ENCODE measurements at places on chromosomes 6 and 20. TPM values are rescaled to one million over a fixed set of nuclear protein-coding genes. Genes with fewer than 3 reads are reported as not detected.

Gene PLA2G7
- 1.6 TPM for total RNA-seq

Gene SLC17A1
- 14.2 TPM for total RNA-seq

Gene MUCL3
- not detected for total RNA-seq

Gene HLA-DQB1
- total RNA-seq, result 14.3 TPM

DNA sequence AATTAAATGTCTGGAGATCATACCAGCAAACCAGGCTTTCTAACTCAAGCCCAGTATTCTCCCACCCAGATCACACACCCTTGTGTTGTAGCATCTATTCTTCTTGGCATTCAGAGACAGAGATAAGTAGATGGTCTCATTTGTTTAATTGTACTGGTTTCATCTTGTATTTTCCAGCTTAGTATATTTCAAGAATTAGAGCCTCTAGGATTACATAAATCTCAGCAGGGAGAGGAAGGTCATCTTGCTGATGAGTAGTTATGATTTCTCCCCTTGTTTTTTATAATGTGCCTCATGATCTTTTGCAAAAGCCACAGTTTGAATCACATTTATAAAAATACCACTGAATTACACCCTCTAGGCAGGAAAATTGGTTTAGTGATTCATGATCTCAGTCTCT, 106.6 kb upstream of the NRSN1 start:
- no peak overlapping the region for H3K4me3 ChIP-seq
- H3K27ac ChIP-seq, result no peak overlapping the region
- no peak for DNase-seq
- H3K36me3 ChIP-seq, result no peaks in the 10 kb centered on the region
- no peaks in the 10 kb centered on the region for H3K27me3 ChIP-seq

DNA sequence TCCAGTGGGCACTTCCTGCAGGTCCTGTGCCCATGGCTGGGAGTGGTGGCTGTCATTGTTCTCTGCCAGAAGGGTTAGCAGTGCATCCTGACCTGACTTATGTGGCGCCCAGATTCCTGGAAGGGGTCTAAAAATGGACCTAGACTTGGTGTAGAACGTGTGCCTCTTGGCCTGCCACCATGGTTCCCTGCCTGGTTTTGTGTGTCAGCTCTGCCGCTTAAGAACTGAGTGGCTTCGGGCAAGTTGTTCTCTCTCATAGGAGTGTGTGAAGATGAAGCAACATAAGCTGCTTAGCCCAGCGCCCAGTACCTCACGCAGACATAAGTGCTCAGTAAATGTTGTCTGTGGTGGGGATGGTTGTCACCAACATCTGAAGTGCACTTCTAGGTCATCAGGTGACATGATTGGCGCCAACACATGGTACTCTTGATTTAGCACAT, 52.1 kb downstream of the PTPN1 start:
- no peaks in the 10 kb centered on the region for H3K4me1 ChIP-seq
- DNase-seq, result no peak
- H3K4me3 ChIP-seq, result no peak overlapping the region

DNA sequence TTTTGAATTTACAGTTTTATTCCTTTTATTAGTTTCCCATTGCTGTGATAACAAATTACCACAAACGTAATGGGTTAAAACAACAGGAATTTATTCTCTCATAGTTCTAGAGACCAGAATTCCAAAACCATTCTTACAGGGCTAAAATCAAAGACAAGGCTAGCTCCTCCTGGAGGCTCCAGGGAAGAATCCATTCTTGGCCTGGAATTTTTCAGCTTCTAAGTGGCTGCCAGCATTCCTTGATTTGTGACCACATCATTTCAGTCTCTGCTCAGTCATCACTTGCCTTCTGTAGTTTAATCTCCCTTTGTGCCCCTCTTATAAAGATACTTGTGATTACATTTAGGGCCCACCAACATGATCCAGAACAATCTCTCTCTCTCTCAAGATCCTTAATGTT, 897 bp upstream of the SEL1L2 start:
- no peak overlapping the region for H3K27ac ChIP-seq
- DNase-seq, result no peak

- no peak overlapping the region for H3K4me3 ChIP-seq
- H3K36me3 ChIP-seq, result no peaks in the 10 kb centered on the region
- DNase-seq, result no peak
- peaks cover 19% of the 10 kb centered on the region for H3K4me1 ChIP-seq
- no peak overlapping the region for H3K27ac ChIP-seq
- no peaks in the 10 kb centered on the region for H3K27me3 ChIP-seq
Observed at GRCh38 chr6:11835065-11835464, 56.5 kb upstream of the ADTRP start.

DNA sequence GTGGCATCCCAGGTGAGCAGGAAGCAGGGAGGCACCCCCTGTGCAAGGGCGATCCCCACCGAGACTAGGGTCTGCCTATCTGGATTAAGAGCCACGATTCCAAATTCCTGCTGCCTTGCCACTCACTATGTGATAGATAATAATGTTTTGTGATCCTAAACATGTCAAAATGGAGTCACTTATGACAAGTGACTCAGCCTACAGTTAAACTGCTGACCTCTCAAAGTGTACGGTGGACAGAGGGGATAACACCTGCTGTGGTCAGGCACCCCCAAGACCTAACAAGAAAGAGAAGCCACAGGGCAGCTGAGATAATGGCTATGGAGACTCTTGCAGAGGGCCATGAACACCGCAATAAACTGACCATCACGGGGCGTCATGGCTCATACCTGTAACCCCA, 16.0 kb upstream of the SNTA1 start:
- no peak for DNase-seq
- no peaks in the 10 kb centered on the region for H3K36me3 ChIP-seq
- H3K27me3 ChIP-seq, result no peaks in the 10 kb centered on the region
- H3K27ac ChIP-seq, result no peak overlapping the region
- H3K4me3 ChIP-seq, result no peak overlapping the region
- no peaks in the 10 kb centered on the region for H3K4me1 ChIP-seq

DNA sequence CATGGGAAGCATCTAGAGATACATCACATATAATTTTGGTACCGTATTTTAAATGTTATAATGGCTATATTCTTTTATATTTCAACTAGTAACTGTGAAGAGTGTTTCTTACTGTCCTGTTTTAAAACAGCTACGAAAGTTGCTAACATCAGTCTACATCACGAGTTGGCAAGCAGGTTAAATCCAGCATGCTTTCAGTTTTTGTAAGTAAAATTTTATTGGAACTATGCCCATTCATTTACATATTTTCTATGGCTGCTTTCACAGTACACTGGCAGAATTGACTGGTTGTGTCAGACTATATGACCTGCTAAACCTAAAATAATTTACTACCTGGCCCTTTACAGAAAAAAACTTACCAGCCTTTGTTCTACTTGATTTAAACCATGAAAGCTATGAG, 478.1 kb downstream of the PHF3 start:
- no peaks in the 10 kb centered on the region for H3K4me1 ChIP-seq
- H3K36me3 ChIP-seq, result no peaks in the 10 kb centered on the region
- no peak overlapping the region for H3K4me3 ChIP-seq
- no peak overlapping the region for H3K27ac ChIP-seq

GRCh38 chr6:170286934-170287265, 4.0 kb downstream of the DLL1 start:
- H3K4me3 ChIP-seq, result no peak overlapping the region
- H3K4me1 ChIP-seq, result no peaks in the 10 kb centered on the region
- H3K27ac ChIP-seq, result no peak overlapping the region
- no peaks in the 10 kb centered on the region for H3K27me3 ChIP-seq

DNA sequence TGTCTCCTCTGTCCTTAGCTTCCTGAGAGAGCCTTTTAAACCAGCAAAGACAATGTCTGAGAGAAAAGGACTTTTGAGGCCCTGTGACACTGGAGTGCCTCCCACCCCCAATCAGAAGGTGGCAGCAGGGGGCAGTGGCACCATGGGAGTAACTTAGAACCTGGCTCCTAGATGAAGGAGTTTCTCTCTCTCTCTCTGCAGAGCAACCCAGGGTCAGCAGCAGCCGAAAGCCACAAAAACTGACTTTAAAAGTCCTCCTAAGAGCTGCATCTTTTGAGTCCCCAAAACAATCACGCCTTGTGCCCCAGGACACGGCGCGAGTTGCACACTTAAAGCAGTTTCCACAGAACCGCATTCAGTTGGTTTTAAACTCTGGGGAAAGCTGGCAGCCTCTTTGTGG, 5.3 kb upstream of the TCP11 start:
- H3K27me3 ChIP-seq, result no peaks in the 10 kb centered on the region
- no peaks in the 10 kb centered on the region for H3K4me1 ChIP-seq
- H3K4me3 ChIP-seq, result no peak overlapping the region
- H3K27ac ChIP-seq, result no peak overlapping the region
- H3K36me3 ChIP-seq, result no peaks in the 10 kb centered on the region

DNA sequence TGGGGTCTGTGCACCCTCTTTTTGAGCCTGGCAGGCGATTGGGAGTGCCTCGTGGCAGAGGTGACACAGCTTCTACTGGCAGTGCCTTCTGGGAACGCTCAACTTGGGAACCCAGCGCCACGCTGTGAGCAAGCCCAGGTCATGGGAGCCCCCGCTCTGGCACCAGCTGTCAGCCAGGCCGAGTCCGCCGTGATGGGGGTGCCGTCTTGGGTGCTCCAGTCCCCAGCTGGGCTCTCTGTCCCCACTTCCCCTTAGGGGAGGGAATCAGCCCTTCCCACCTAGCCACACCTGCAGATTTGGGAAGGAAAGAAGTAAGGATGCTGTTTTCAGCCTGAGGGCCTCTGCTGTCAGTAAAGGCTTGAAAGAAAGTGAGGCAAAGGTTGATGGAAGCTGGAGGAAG, 31.0 kb upstream of the NTSR1 start:
- H3K27me3 ChIP-seq, result no peaks in the 10 kb centered on the region
- no peaks in the 10 kb centered on the region for H3K4me1 ChIP-seq
- no peak overlapping the region for H3K4me3 ChIP-seq
- H3K27ac ChIP-seq, result no peak overlapping the region
- DNase-seq, result no peak

DNA sequence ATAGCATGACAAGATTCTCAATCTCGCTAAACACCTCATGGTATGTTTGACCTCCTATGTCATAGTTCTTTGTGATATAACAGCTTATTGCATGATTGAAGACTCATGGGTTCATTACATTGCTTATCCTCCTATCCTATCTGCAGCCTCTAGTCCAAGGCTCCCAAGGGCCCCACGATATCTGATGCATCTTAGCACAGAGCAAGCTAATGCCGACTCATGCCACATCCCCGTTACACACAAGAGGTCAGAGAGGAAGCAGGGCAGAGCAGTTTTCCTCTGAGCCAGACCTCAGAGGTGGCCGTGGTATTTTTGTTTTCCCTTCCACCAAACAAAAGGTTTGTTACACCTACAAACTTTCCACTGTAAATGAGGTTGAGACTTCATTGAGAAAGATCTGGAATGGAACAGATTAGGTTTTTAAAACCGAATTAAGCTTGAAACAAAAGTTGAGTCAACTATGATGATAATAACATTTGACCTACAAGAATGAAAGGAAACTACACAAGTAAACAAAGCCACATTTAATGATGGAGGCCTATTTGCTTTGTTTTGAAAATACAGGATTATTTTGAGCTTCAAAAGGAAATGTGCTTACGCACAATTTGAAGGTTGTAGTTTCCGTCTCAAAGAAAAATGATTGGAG, 133.9 kb upstream of the MYLIP start:
- no peak for DNase-seq
- H3K4me3 ChIP-seq, result no peak overlapping the region
- no peaks in the 10 kb centered on the region for H3K4me1 ChIP-seq
- H3K27ac ChIP-seq, result no peak overlapping the region
- H3K36me3 ChIP-seq, result no peaks in the 10 kb centered on the region

DNA sequence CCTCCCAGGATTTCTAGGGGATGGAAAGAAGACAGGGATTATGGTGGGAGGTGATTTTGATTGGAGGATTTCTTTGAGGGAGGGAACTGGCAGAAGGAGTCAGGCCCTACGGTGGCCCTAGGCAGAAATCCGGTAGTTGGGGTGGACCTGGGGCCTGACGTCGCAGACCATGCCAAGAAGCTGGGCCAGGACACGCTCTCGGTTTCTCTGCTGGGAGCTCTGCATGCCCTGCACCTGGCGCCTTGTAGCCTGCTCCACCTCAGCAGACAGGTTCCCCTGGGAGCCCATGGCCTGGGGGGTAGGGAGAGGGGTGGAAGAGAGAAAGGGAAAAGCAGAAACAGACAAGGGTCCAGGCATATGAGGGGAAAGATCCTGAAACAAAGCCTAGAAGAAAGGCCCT, 1.1 kb downstream of the ATP6V1G2 start:
- no peak overlapping the region for H3K4me3 ChIP-seq
- no peak for DNase-seq

- peak overlapping the region; percentile 57 for H3K27ac ChIP-seq
- H3K27me3 ChIP-seq, result no peaks in the 10 kb centered on the region
- no peak overlapping the region for H3K4me3 ChIP-seq
- H3K36me3 ChIP-seq, result no peaks in the 10 kb centered on the region
- peak; percentile 91 for DNase-seq
Observed at GRCh38 chr20:35768731-35769664, 2.8 kb upstream of the PHF20 start.

- no peak for DNase-seq
- no peaks in the 10 kb centered on the region for H3K36me3 ChIP-seq
- no peak overlapping the region for H3K4me3 ChIP-seq
Observed at GRCh38 chr6:149234051-149234962, 83.2 kb upstream of the TAB2 start.

- no peak for DNase-seq
- H3K27ac ChIP-seq, result no peak overlapping the region
- H3K36me3 ChIP-seq, result peaks cover 13% of the 10 kb centered on the region
- no peaks in the 10 kb centered on the region for H3K27me3 ChIP-seq
- H3K4me1 ChIP-seq, result no peaks in the 10 kb centered on the region
- no peak overlapping the region for H3K4me3 ChIP-seq
Observed at GRCh38 chr6:152232501-152233151, 404.5 kb downstream of the SYNE1 start.

DNA sequence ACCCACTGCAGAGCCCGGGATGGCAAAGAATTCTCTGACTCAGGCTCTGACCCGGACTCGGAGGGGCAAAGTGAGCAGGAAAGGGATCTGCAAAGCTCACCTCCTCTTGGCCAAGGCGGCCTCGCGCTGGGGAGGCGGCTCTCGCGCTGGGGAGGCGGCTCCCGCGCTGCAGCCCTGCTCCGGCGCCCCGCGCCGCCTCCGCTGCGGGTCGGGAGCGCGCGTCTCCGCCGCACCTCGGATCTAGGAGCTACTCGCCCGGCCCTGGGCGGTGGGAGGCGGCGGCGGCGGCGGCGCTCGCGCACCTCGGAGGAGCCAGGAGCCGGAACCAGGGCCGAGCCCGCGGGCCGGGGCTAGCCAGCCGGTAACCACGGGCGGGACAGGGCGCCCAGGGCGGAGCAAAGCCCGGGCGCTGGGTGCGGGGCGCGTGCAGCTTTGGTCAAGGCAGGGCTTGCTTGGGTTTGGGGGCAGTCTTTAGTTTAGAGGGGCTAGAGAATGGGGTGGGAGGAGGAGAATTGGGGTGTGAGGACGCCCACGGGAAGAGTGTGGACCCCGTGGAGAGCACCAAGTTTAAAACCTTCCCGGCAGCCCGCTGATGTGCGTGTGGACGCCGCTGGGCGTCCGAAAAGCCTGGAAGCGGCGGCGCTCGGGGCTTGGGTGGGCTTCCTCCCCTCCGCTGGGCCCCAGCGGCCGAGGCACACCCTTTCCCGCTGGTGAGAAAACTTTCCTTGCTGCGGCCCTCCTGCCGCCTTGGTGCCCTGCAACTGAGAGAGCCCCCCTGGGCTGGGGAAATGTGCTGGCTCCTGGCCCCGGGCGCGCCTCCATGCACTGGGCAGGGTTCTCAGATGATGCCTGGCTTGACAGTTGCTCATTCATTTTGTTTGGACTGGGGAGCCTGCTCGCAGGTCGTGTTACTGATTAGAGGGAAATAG, at the start of gene MRAP2:
Gene MRAP2 (plus strand): TSS at position 250 of the 929 bp plus-strand sequence. CDS start 21,547 bp downstream, outside the sequence.
- H3K27me3 ChIP-seq, result no peaks in the 10 kb centered on the region
- H3K27ac ChIP-seq, result no peak within 1 kb of the TSS
